ENCODE measurements at places on chromosomes 6 and 20.

GRCh38 chr6:57261926-57262325 is 39.8 kb upstream of the RAB23 start:
- no peak for DNase-seq

- no peak for DNase-seq
These were observed 33.7 kb downstream of the SRSF3 start for GRCh38 chr6:36627801-36628246.

GRCh38 chr6:143896126-143896860 is 32.0 kb downstream of the ZC2HC1B start:
- DNase-seq = no peak

DNA sequence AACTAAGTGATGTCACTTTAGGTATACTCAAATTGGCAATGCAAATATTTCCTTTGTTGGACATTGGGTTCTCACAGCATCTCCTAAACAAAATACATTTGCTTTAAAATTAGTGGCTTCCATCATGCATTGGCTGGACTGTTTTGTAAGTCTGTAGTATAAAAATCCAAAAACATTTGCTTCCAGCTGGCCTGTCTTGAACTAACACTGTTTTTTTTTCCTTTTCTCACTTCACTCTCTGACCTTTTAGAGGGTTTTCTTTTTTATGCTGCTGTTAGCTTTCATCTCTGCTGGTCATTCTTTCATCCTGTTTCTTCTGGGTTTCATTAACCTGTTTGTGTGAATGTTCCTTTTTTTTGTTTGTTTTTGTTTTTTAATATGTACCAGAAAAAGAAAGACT is 121.7 kb upstream of the MLIP start:
- DNase-seq = no peak

- DNase-seq = no peak
These were observed 38.8 kb downstream of the CITED2 start for GRCh38 chr6:139335447-139336210.

- DNase-seq = no peak
These were observed 8.3 kb downstream of the PPP1R3G start for GRCh38 chr6:5093231-5094015.
